ENCODE measurements at places on chromosomes 5 and 9.

DNA sequence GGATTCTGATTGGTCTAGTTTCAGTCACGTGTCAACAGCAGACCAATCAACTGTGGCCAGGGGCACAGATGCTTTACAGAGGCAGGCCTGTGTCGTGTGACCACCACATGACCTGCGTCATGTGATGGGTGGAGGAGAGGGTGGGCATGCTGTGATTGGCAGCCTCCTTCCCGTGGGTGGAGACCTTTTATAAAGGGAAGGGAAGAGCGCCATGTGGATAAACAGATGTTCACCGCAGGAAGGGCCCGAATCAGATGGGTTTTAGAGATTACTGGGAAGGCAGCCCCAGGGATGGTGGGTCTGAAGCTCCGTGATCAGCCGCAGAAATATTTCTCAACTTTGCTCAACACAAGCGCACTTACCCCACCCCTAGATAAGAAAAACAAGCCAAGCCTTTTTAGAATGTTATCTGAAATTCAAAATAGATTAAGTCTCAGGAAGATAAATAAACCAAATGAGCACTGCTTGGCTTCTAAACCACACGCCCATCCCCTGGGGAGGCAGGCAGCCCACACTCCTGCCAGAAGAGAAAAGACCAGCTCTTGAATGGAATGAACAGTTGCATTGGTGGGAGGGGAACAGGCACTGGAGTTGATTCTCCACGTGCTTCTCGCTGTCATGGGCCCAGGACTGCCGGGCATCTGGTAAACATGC, 43.6 kb downstream of the ROPN1L start:
- H3K4me3 ChIP-seq, result no peak overlapping the region
- peaks cover 6% of the 10 kb centered on the region for H3K4me1 ChIP-seq
- no peaks in the 10 kb centered on the region for H3K36me3 ChIP-seq
- peak; percentile 97 for DNase-seq
- peak overlapping the region; percentile 15 for H3K27ac ChIP-seq
- H3K27me3 ChIP-seq, result no peaks in the 10 kb centered on the region

DNA sequence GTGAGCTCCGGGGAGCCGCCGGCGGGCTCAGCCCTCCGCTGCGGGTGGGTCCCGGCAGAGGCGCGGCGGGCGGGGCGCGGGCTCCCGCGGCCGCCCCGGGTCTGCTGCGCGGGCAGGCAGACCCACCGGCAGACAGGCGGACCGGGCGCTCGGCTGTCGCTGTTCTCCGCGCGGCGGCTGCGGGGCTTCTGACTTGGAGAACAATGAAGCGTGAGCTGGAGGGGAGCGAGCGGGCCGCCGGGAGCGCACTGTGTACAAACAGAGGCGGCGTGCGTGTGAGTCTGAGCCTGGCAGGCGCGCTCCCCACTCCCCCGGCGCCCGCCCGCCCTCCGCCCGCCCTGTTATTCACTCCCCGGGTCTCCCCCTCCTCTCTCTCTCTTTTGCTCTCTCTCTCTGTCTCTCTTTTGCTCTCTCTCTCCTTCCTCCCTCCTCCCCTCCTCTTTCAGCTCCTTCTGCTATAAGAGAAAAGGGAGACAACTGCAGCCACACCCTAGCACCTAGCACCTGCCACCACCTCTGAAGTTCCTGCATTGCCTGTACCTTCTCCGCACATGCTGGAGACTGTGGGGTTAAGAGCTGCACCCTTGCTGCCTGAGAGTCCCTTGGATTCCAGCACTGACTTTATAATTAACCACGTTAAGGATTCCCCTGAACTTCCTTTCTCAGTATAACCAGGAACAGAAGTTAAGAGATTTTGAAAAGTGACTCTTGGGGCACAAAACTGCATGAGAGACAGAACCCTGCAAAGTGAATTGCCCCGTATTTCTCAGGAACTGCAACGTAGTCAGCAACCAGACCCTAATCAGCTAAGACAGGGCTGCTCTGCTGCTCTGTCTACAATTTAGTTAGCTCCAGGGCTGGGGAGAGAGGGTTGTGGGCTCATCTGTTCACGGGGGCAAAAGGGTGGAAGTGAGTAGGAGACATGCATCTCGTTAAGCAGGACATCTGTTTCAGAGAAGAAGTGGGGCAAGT, at the start of gene EDIL3:
Gene EDIL3, minus strand, starts transcription at position 277 of the 972 bp plus-strand sequence. CDS start 506 bp downstream, outside the sequence.
- no peaks in the 10 kb centered on the region for H3K27me3 ChIP-seq
- H3K4me3 ChIP-seq, result peak within 1 kb of the TSS; percentile 71
- no peak within 1 kb of the TSS for H3K27ac ChIP-seq
- no peaks in the 10 kb centered on the region for H3K4me1 ChIP-seq
- peak; percentile 64 for DNase-seq

- H3K27me3 ChIP-seq, result no peaks in the 10 kb centered on the region
- no peaks in the 10 kb centered on the region for H3K36me3 ChIP-seq
- DNase-seq, result no peak
- H3K4me3 ChIP-seq, result no peak overlapping the region
- no peak overlapping the region for H3K27ac ChIP-seq
These were observed 150.3 kb downstream of the XRCC4 start for GRCh38 chr5:83227611-83228010.

- no peak overlapping the region for H3K27ac ChIP-seq
- DNase-seq, result no peak
These were observed 2309.4 kb upstream of the ACO1 start for GRCh38 chr9:30075022-30075421.

- H3K27me3 ChIP-seq, result no peaks in the 10 kb centered on the region
- H3K27ac ChIP-seq, result no peak overlapping the region
- peak; percentile 64 for DNase-seq
- H3K4me3 ChIP-seq, result no peak overlapping the region
- H3K36me3 ChIP-seq, result no peaks in the 10 kb centered on the region
These were observed 75.3 kb downstream of the ARHGAP26 start for GRCh38 chr5:142845402-142845921.

DNA sequence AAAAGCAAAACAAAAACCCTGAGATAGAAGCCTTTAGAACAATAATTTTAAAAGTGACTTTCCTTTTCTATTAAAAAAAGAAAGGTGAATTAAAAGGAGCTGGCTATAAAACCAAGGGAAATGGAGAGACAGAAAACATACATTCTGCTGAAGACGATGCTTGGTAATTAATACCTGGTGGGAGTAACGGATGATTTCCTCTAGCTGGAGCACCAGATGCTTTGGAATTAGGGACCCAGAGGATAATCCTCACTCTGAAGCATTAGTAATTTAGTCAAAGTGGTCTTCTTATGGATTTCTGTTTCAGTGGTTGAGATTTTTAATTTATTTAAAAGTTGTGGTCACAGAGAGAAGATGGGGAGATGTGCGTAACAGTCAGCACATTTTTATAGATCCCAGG, 982.5 kb downstream of the TLE4 start:
- no peak for DNase-seq
- H3K4me3 ChIP-seq, result no peak overlapping the region
- no peaks in the 10 kb centered on the region for H3K27me3 ChIP-seq
- H3K4me1 ChIP-seq, result no peaks in the 10 kb centered on the region
- H3K36me3 ChIP-seq, result no peaks in the 10 kb centered on the region

DNA sequence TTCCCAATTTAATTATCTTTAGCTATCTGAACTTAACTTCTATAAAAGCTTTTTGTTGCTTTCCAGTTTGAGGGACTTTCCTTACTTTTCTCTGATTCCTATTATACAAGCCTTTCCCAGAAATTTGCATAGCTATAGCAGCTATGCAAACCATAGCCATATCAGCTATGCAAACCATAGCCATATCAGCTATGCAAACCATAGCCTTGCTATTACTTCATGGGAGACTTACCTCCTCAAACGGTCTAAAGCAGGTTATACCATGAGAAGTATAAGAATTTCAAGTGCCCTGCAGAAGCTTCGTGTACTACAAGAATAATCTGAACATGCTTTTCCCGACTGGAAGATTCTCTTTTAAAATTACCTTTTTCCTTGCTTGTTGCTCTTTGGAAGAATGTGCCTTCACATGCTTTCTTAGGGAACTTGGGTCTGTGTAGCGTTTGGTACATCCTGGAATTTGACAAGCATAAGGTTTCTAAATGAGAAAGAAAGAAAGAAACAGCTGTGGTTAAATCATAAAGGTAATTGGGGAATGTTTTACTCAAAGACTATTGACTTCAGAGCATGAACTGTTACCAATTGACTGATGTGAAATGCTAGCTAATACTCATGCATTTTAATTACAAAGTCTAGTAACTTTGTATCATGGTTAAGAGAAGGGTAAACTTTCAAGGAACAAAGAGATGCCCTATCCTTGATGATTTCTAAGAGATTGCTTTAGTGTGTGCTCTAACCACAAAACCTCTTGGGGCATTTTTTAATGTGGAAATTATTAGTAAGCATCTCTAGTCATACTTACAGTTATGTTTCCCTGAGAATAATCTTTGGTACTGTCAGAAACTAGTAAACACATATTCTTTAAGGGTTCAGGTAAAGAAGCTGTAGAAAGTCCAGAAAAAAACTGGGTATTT, 367.6 kb downstream of the GLIS3 start:
- no peaks in the 10 kb centered on the region for H3K4me1 ChIP-seq
- no peak overlapping the region for H3K27ac ChIP-seq
- DNase-seq, result no peak
- no peaks in the 10 kb centered on the region for H3K27me3 ChIP-seq
- no peaks in the 10 kb centered on the region for H3K36me3 ChIP-seq
- H3K4me3 ChIP-seq, result no peak overlapping the region

DNA sequence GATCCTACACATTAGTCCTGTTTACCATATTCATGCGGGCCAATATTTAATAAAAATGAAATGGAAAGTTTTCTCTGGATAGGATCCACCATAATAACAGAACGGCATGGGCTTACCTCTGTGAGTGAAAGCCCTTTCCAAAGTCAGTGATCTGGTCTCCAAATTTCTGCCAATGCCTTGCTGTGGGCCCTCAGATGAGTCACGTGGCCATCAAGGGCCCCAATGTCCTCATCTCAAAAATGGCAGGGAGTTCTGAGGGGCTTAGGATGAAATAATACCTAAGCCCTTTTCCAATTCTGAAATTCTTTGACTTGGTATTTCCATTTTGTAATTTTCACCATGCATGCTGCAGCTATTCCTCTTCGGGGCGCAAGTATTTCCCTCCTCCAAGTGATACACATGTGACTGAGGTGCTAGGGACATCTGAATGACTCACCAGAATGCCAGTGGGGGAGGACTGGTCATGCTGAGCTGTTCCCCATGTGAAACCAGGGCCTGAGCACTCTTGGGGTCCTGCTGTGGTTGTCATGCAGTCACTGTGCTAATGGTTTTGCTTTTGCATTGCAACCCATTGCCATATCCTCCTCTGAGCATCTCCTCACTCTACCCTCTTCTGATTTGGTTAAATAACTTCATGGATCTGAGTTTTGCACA, 35.0 kb downstream of the ITK start:
- H3K4me1 ChIP-seq, result no peaks in the 10 kb centered on the region
- H3K27me3 ChIP-seq, result no peaks in the 10 kb centered on the region
- H3K36me3 ChIP-seq, result no peaks in the 10 kb centered on the region
- H3K4me3 ChIP-seq, result no peak overlapping the region
- DNase-seq, result peak; percentile 45
- no peak overlapping the region for H3K27ac ChIP-seq

- H3K4me3 ChIP-seq, result no peak overlapping the region
- H3K4me1 ChIP-seq, result peaks cover 4% of the 10 kb centered on the region
- H3K36me3 ChIP-seq, result no peaks in the 10 kb centered on the region
- H3K27me3 ChIP-seq, result no peaks in the 10 kb centered on the region
These were observed 305.7 kb downstream of the ARL15 start for GRCh38 chr5:54004697-54005096.

GRCh38 chr5:9263656-9264055, 282.2 kb downstream of the SEMA5A start:
- H3K36me3 ChIP-seq, result no peaks in the 10 kb centered on the region
- H3K4me1 ChIP-seq, result peaks cover 9% of the 10 kb centered on the region
- no peaks in the 10 kb centered on the region for H3K27me3 ChIP-seq

- no peaks in the 10 kb centered on the region for H3K4me1 ChIP-seq
- H3K27ac ChIP-seq, result no peak overlapping the region
- H3K36me3 ChIP-seq, result no peaks in the 10 kb centered on the region
These were observed 93.5 kb downstream of the PHF2 start for GRCh38 chr9:93669958-93670207.

GRCh38 chr5:169356811-169357210, 55.9 kb upstream of the SLIT3 start:
- H3K36me3 ChIP-seq, result no peaks in the 10 kb centered on the region
- no peak overlapping the region for H3K4me3 ChIP-seq
- H3K4me1 ChIP-seq, result no peaks in the 10 kb centered on the region
- H3K27me3 ChIP-seq, result no peaks in the 10 kb centered on the region

- H3K36me3 ChIP-seq, result no peaks in the 10 kb centered on the region
- no peak overlapping the region for H3K4me3 ChIP-seq
- no peaks in the 10 kb centered on the region for H3K27me3 ChIP-seq
- no peaks in the 10 kb centered on the region for H3K4me1 ChIP-seq
These were observed 2098.7 kb upstream of the WWC1 start for GRCh38 chr5:166192696-166193095.

- H3K27me3 ChIP-seq, result no peaks in the 10 kb centered on the region
- no peaks in the 10 kb centered on the region for H3K4me1 ChIP-seq
- H3K4me3 ChIP-seq, result no peak overlapping the region
- no peak overlapping the region for H3K27ac ChIP-seq
- no peaks in the 10 kb centered on the region for H3K36me3 ChIP-seq
These were observed 111.9 kb upstream of the MTAP start for GRCh38 chr9:21690561-21690960.

GRCh38 chr9:6671416-6671815, 25.9 kb upstream of the GLDC start:
- no peak overlapping the region for H3K27ac ChIP-seq
- H3K27me3 ChIP-seq, result no peaks in the 10 kb centered on the region
- H3K4me1 ChIP-seq, result no peaks in the 10 kb centered on the region
- H3K4me3 ChIP-seq, result no peak overlapping the region

DNA sequence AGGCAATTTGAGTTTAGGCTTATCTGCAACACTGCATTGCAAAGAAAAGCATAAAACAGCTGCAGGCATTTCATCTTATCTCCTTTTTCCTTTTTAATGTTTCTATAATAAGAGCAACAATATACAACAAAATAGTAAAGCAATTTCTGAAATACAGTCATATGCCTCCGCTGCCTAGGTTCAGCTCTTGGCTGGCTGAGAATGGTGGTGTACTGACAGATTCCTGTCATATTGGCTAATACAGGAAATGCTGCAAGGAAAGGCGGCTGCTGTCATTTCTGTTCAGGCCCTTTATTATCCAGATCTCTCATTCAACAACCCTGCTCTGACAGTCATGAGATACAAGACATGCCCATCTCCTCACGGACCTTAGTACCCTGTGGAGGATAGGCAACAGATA, 677.0 kb downstream of the TAF11L14 start:
- no peaks in the 10 kb centered on the region for H3K27me3 ChIP-seq
- DNase-seq, result no peak
- H3K4me1 ChIP-seq, result no peaks in the 10 kb centered on the region

GRCh38 chr5:53969176-53969730, 341.1 kb downstream of the ARL15 start:
- no peak for DNase-seq
- H3K4me3 ChIP-seq, result no peak overlapping the region
- no peaks in the 10 kb centered on the region for H3K27me3 ChIP-seq
- H3K27ac ChIP-seq, result no peak overlapping the region
- no peaks in the 10 kb centered on the region for H3K4me1 ChIP-seq

- H3K4me3 ChIP-seq, result no peak overlapping the region
- H3K4me1 ChIP-seq, result no peaks in the 10 kb centered on the region
- DNase-seq, result no peak
- H3K27ac ChIP-seq, result no peak overlapping the region
- no peaks in the 10 kb centered on the region for H3K27me3 ChIP-seq
These were observed 5.3 kb upstream of the TAF11L2 start for GRCh38 chr5:17492770-17493169.

All from mesendoderm (in vitro differentiated cells).